ENCODE measurements at places on chromosomes 1 and 21.

DNA sequence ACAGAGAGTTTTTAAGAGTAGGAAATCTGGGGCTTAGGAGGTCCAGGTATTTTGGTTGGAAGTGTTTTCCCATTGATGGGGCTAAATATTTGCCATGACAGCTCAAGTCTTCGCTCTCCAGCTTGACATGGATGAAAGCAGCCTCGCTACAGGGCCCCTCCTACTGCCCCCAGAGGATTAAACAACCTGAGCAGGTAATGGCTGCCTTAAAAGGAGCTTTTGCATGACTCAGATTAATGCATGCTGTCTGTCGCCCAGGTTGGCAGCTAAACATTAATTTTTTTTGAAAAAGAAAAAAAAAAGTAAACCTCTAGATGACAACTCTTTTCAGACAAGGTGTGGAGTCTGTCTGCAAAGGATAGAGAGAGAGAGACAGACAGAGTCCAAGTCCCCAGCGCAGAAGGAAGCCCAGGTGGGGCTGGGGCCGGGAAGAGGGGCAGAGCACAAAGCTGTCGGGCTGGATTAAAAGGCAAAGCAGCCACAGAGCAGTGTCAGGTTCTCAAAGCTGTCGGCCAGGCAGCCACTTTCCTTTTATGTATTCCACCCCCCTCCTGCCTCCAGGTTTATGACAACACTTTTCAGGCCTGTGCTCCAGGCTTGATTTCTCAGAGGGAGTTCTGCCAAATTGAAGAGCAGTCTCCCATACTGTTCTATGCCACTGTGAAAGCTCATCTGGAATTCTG is 127.9 kb downstream of the CLIC6 start:
- DNase-seq: no peak

DNA sequence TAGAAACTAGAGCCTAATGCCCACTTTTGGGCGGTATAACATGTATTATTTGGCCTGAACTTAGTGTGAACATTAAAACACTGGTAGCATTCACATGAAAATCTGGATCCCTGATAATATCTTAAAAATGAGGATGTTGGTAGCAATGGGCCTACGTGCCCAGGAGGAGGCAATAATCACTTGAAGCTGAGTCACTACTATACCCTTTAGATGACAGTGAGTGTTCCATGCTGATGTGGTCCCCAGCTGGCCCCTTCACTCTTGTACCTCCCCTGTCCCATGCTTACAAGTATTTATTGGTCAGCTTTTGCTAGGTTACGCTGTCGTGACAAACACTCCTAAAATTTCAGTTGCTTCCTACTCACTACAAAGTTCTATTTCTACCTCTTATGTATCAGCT is 23.0 kb upstream of the POU2F1 start:
- no peak for DNase-seq

GRCh38 chr1:182614796-182615454 is 10.7 kb upstream of the RGS16 start:
- no peak for DNase-seq

DNA sequence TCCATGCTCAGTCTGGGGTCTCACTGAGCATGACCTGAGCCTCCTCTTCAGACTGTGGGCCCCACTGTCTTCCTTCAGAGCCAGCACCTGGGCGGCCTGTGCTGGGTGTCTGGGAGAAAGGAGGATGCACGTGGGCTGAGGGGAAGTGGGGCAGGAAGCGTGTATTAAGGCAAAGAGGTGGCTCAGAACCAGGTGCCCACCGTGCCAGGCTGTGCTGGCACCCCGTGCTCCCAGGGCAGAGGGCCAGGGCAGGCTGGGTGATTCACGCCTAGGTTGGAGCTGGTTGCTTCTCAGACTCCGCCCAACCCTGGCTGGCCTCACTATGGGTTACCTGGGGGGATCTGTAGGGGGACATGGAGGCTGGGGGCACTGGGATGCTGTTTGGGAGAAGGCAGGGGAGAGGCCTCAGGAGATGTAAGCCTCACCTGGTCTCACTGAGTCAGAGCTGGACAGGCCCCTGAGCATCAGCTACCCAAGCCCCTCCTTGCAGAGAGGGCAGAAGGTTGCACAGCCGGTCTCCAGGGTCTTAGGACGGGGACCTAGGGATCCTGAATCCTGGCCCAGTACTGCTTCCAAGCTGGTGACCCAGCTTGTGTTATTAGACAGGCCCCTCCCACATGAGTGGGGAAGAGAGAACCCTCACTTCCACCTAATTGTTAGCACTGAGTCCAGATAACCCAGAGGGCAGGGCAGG is 18.6 kb upstream of the PADI1 start:
- no peak for DNase-seq

DNA sequence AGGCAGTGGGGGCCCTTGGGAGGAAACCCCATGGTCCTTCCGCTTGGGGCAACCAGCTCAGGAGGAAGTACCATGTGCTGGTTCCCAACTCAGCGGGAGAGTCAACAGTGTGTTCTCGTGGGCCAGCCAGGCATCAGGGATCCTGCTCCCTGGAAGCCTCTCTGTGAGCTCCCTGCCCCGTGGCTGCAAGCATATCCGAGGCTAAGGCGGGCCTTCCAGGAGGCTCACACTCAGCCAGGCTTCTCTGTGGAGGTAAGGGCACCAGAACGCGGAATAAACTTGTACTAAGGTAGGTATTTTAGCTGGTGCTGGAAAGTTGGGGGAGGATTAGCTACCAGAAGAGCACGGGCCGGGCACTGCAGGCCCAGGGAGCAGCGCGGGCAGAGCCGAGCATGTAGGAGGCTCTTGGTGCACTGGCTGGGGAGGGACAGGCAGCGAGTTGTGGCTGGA is 74.7 kb upstream of the POU3F1 start:
- no peak for DNase-seq

Data from NCI-H1105 treated with DMSO at 0.1 percent for 48 hours (cell line).